ENCODE measurements at places on chromosomes 16 and 17. TPM values are rescaled to one million over a fixed set of nuclear protein-coding genes. Genes with fewer than 3 reads are reported as not detected.

The CD300E gene
- total RNA-seq, result 4.3 TPM

The GFAP gene
- 17.6 TPM for total RNA-seq

The TAC4 gene
- total RNA-seq, result not detected

The TBC1D26 gene
- not detected for total RNA-seq

The LRRC75A gene
- 2.4 TPM for total RNA-seq

The AANAT gene
- not detected for total RNA-seq

The COPRS gene
- total RNA-seq, result 69.2 TPM

The GDE1 gene
- total RNA-seq, result 39.0 TPM

The TNFSF13 gene
- total RNA-seq, result 28.6 TPM

The CARD14 gene
- 0.55 TPM for total RNA-seq

GRCh38 chr16:18800293-18800692 lies 1.1 kb downstream of the ARL6IP1 start:
- H3K27me3 ChIP-seq, result no peaks in the 10 kb centered on the region
- H3K4me3 ChIP-seq, result peak overlapping the region; percentile 70
- DNase-seq, result no peak
- no peaks in the 10 kb centered on the region for H3K36me3 ChIP-seq

GRCh38 chr16:48525201-48526057 lies 84.6 kb downstream of the N4BP1 start:
- no peak overlapping the region for H3K4me3 ChIP-seq
- no peaks in the 10 kb centered on the region for H3K36me3 ChIP-seq
- H3K27me3 ChIP-seq, result no peaks in the 10 kb centered on the region
- H3K4me1 ChIP-seq, result no peaks in the 10 kb centered on the region
- no peak overlapping the region for H3K27ac ChIP-seq

DNA sequence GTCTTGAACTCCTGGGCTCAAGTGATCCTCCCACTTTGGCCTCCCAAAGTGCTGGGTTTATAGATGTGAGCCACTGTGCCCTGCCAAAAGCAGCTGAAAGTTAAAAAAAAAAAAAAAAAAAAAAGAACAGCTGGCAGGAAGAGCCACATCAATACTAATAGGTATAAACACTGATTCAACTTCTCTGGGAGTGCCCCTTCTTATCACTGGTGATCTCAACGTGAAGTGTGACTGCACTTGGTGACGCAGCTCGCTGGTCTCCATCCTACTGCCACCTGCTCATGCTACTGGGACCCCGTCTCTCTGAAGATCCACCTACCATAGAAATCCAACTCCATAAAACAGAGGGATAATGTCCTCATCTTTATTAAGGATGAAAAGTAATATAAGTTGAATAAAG lies 40.8 kb downstream of the RNF157 start:
- no peak overlapping the region for H3K27ac ChIP-seq
- H3K4me1 ChIP-seq, result no peaks in the 10 kb centered on the region
- H3K4me3 ChIP-seq, result no peak overlapping the region
- no peaks in the 10 kb centered on the region for H3K27me3 ChIP-seq
- H3K36me3 ChIP-seq, result no peaks in the 10 kb centered on the region
- DNase-seq, result no peak

- no peaks in the 10 kb centered on the region for H3K36me3 ChIP-seq
- H3K4me3 ChIP-seq, result no peak overlapping the region
- no peak overlapping the region for H3K27ac ChIP-seq
- no peaks in the 10 kb centered on the region for H3K27me3 ChIP-seq
- no peak for DNase-seq
Observed at GRCh38 chr17:67186782-67187181, 58.2 kb downstream of the HELZ start.

DNA sequence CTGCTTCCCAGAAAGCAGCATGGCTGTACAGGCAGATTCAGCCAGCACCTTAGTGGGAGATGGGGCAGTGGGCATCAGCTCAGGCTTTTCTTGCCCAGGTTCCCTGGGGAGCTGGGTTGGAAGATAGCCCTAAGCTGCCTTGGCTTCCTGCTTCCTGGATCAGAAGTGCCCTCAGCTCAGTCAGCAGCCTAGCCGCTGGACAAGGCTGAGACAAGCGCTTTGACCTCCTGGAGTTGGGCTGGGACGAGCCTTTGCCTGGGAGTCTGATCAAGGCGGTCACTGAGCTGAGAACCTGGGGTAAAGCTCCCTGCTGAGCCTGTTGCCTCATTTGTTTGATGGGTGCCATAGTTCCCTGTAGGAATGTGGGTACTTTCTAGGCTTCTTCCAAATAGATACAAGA lies 190.0 kb downstream of the RAB11FIP4 start:
- peaks cover 2% of the 10 kb centered on the region for H3K36me3 ChIP-seq
- no peaks in the 10 kb centered on the region for H3K4me1 ChIP-seq
- peak overlapping the region; percentile 50 for H3K27ac ChIP-seq
- H3K27me3 ChIP-seq, result no peaks in the 10 kb centered on the region
- H3K4me3 ChIP-seq, result no peak overlapping the region

GRCh38 chr17:56792267-56792666 lies 41.5 kb downstream of the C17orf67 start:
- no peaks in the 10 kb centered on the region for H3K27me3 ChIP-seq
- no peaks in the 10 kb centered on the region for H3K36me3 ChIP-seq
- no peaks in the 10 kb centered on the region for H3K4me1 ChIP-seq
- DNase-seq, result no peak
- no peak overlapping the region for H3K4me3 ChIP-seq

- DNase-seq, result peak; percentile 77
- no peaks in the 10 kb centered on the region for H3K4me1 ChIP-seq
- H3K4me3 ChIP-seq, result no peak overlapping the region
- H3K27me3 ChIP-seq, result no peaks in the 10 kb centered on the region
- no peak overlapping the region for H3K27ac ChIP-seq
- H3K36me3 ChIP-seq, result no peaks in the 10 kb centered on the region
Observed at GRCh38 chr17:63425483-63425882, 20.6 kb downstream of the CYB561 start.

GRCh38 chr16:53202398-53202797 lies 147.6 kb downstream of the CHD9 start:
- no peaks in the 10 kb centered on the region for H3K4me1 ChIP-seq
- no peak for DNase-seq
- no peak overlapping the region for H3K27ac ChIP-seq
- H3K36me3 ChIP-seq, result no peaks in the 10 kb centered on the region

- no peaks in the 10 kb centered on the region for H3K4me1 ChIP-seq
- no peaks in the 10 kb centered on the region for H3K27me3 ChIP-seq
- no peak overlapping the region for H3K4me3 ChIP-seq
- H3K27ac ChIP-seq, result peak overlapping the region; percentile 19
- no peaks in the 10 kb centered on the region for H3K36me3 ChIP-seq
Observed at GRCh38 chr17:40069751-40070708, 7.3 kb downstream of the THRA start.

GRCh38 chr16:1791256-1791942 lies 2.1 kb downstream of the IGFALS start:
- no peaks in the 10 kb centered on the region for H3K36me3 ChIP-seq
- H3K27ac ChIP-seq, result no peak overlapping the region
- no peak overlapping the region for H3K4me3 ChIP-seq
- H3K27me3 ChIP-seq, result no peaks in the 10 kb centered on the region

GRCh38 chr17:78058581-78058980 lies 70.0 kb downstream of the TMC6 start:
- H3K4me1 ChIP-seq, result peaks cover 8% of the 10 kb centered on the region
- no peaks in the 10 kb centered on the region for H3K27me3 ChIP-seq
- H3K27ac ChIP-seq, result no peak overlapping the region
- no peak for DNase-seq
- H3K36me3 ChIP-seq, result peaks cover 2% of the 10 kb centered on the region
- no peak overlapping the region for H3K4me3 ChIP-seq

DNA sequence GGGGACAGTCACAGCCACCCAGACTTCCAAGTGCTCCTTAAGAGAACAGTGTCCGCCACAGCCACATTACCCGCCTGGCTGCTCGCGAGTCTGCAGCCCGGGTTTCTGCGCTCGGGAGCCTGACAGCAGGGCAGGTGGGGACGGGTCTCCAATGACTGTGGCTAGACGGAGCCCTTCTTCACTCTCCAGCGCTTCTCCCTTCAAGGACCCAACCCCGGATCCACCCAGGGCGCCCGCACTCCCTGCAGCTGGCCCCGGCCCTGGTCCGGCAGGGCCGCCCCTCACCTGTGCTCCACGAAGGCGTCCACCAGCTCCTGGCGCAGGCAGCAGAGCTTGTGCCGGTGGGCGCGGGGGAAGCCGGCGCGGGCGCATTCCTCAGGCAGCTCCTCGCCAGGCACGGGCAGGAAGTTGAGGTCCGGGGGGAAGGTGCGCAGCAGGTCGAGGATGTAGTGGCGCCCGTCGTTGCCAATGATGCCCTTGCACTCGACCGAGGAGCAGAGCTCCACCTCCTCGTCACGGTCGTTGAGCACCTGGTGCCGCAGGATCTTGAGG lies 13.9 kb downstream of the CLUH start:
- H3K4me1 ChIP-seq, result no peaks in the 10 kb centered on the region
- no peaks in the 10 kb centered on the region for H3K27me3 ChIP-seq
- H3K27ac ChIP-seq, result no peak overlapping the region
- peak; percentile 38 for DNase-seq
- no peaks in the 10 kb centered on the region for H3K36me3 ChIP-seq

GRCh38 chr17:27586203-27586721 lies 44.7 kb upstream of the LGALS9 start:
- H3K4me1 ChIP-seq, result no peaks in the 10 kb centered on the region
- H3K4me3 ChIP-seq, result no peak overlapping the region
- H3K36me3 ChIP-seq, result no peaks in the 10 kb centered on the region
- H3K27me3 ChIP-seq, result no peaks in the 10 kb centered on the region
- DNase-seq, result no peak
- no peak overlapping the region for H3K27ac ChIP-seq

DNA sequence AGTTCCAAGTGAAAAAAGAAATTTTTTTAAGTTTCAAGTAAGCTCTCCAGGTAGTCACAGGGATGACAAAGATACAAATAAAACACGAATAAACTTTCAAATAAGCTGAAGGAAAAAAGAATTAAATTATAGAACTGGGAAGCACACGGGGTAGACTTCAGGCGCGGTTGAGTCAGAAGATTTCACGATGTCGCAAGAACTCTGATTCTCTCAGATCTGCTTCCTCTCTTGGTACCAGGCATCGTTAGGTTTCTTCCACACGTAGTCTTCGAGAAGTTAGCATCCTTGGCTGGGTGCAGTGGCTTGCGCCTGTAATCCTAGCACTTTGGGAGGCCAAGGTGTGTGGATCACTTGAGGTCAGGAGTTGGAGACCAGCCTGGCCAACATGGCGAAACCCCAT lies 784.1 kb upstream of the RBFOX1 start:
- H3K4me1 ChIP-seq, result no peaks in the 10 kb centered on the region
- H3K4me3 ChIP-seq, result no peak overlapping the region
- no peak for DNase-seq
- no peak overlapping the region for H3K27ac ChIP-seq
- no peaks in the 10 kb centered on the region for H3K27me3 ChIP-seq

DNA sequence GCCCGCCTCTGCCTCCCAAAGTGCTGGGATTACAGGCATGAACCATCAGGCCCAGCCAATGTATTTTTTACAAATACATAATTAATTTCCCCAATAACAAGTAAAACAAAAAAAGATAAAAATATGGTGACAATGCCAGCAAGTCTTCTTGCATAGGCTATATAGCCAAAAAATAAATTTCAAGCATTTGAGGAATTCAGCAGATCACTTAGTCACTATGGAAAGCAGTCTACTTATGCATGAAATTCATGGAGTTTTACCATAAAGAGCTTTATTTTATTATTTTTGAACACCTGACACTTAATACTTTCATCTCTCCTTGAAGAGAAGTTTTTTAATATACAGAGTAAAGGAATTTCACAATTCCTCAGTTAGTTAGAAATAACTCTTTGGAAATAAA lies 56.4 kb downstream of the BRIP1 start:
- H3K27ac ChIP-seq, result no peak overlapping the region
- no peak overlapping the region for H3K4me3 ChIP-seq
- H3K36me3 ChIP-seq, result no peaks in the 10 kb centered on the region
- no peaks in the 10 kb centered on the region for H3K4me1 ChIP-seq

- no peaks in the 10 kb centered on the region for H3K36me3 ChIP-seq
- DNase-seq, result no peak
- H3K4me1 ChIP-seq, result no peaks in the 10 kb centered on the region
- H3K27me3 ChIP-seq, result no peaks in the 10 kb centered on the region
- no peak overlapping the region for H3K4me3 ChIP-seq
Observed at GRCh38 chr17:45868276-45868675, 23.6 kb downstream of the SPPL2C start.

DNA sequence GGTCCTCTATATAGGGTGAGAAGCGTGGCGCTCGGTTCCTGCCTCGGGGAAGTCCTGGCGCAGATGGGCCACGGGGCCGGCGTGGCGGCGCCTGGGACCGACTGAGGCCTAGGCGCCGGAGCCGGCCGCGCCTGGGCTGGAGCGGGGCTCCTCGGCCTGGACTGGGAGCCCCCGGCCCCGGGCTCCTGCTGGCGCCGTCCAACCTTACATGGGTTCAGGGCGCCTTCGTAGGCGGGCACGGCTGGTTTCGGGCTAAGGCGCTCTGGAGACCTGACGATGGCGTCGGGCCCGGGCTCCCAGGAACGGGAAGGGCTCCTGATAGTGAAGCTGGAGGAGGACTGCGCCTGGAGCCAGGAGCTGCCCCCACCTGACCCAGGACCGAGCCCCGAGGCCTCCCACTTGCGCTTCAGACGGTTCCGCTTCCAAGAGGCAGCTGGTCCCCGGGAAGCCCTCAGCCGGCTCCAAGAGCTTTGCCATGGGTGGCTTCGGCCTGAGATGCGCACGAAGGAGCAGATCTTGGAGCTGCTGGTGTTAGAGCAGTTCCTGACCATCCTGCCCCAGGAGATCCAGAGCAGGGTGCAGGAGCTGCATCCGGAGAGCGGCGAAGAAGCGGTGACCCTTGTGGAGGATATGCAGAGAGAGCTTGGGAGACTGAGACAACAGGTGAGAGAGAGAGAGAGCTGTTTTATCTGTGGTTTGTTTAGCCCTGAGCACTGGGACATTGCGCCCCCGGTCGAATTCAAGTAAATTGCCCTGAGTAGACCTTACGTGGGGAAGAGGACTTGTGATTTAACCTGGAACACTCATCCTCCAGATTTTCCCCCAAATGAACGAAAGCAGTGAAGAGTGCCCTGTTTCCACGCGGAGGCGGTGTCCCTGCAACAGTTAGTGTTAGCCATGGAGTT lies 504 bp downstream of the ZNF263 start:
- peaks cover 9% of the 10 kb centered on the region for H3K36me3 ChIP-seq
- no peaks in the 10 kb centered on the region for H3K4me1 ChIP-seq
- peak overlapping the region; percentile 80 for H3K4me3 ChIP-seq
- H3K27ac ChIP-seq, result peak overlapping the region; percentile 84
- peak; percentile 55 for DNase-seq

- H3K27me3 ChIP-seq, result no peaks in the 10 kb centered on the region
- no peak overlapping the region for H3K4me3 ChIP-seq
- DNase-seq, result no peak
- no peaks in the 10 kb centered on the region for H3K36me3 ChIP-seq
- peaks cover 1% of the 10 kb centered on the region for H3K4me1 ChIP-seq
- no peak overlapping the region for H3K27ac ChIP-seq
Observed at GRCh38 chr16:14098081-14098480, 27.0 kb downstream of the MRTFB start.

Measured in aorta (tissue), 5 donors.